Left lung (tissue), 14 donors: ENCODE measurements at places on chromosomes 5 and 9.

GRCh38 chr5:39426051-39426745, 1.4 kb upstream of the DAB2 start:
- no peak for DNase-seq
- no peak overlapping the region for H3K4me3 ChIP-seq
- peak overlapping the region; percentile 90 for H3K27ac ChIP-seq
- no peaks in the 10 kb centered on the region for H3K36me3 ChIP-seq
- peaks cover 37% of the 10 kb centered on the region for H3K4me1 ChIP-seq

GRCh38 chr5:151631941-151632340, 40.8 kb upstream of the FAT2 start:
- no peaks in the 10 kb centered on the region for H3K27me3 ChIP-seq
- no peaks in the 10 kb centered on the region for H3K36me3 ChIP-seq
- DNase-seq, result no peak
- H3K4me3 ChIP-seq, result no peak overlapping the region
- no peaks in the 10 kb centered on the region for H3K4me1 ChIP-seq

- H3K27ac ChIP-seq, result no peak overlapping the region
- H3K27me3 ChIP-seq, result peaks cover 15% of the 10 kb centered on the region
- no peaks in the 10 kb centered on the region for H3K36me3 ChIP-seq
- H3K4me1 ChIP-seq, result peaks cover 4% of the 10 kb centered on the region
- H3K4me3 ChIP-seq, result no peak overlapping the region
These were observed 32.7 kb upstream of the ARAP3 start for GRCh38 chr5:141714542-141715310.

- no peak overlapping the region for H3K27ac ChIP-seq
- no peak for DNase-seq
- H3K4me1 ChIP-seq, result peaks cover 4% of the 10 kb centered on the region
- H3K36me3 ChIP-seq, result no peaks in the 10 kb centered on the region
- H3K4me3 ChIP-seq, result no peak overlapping the region
These were observed 93.3 kb upstream of the MAP1B start for GRCh38 chr5:72013766-72014624.

- no peaks in the 10 kb centered on the region for H3K4me1 ChIP-seq
- DNase-seq, result no peak
- no peaks in the 10 kb centered on the region for H3K27me3 ChIP-seq
- no peak overlapping the region for H3K4me3 ChIP-seq
- no peak overlapping the region for H3K27ac ChIP-seq
- peaks cover 22% of the 10 kb centered on the region for H3K36me3 ChIP-seq
These were observed 15.8 kb downstream of the ERCC8 start for GRCh38 chr5:60929024-60929423.

DNA sequence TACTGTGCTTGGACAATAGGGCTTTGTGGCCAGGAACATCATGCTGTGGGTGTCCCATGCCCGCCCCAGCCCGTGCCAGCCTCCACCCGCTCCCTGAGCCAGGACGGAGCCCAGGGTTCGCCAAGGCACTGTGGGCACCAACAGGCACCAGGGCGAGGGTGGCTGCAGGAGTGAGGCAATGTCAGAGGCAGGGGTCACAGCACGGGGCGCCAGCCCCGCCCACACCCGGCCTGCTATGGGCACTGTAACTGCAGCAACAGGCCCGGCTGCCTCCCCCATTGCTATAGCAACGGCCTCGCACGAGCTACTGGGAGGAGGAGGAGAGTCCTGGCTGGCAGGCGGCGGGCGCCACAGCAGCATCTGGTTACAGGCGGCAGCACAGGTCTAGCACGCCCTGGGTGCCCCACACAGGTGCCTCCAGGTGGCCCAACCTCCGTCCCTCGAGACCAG, 2.5 kb downstream of the ABCA2 start:
- H3K27me3 ChIP-seq, result no peaks in the 10 kb centered on the region
- peaks cover 32% of the 10 kb centered on the region for H3K4me1 ChIP-seq
- H3K27ac ChIP-seq, result no peak overlapping the region
- H3K36me3 ChIP-seq, result no peaks in the 10 kb centered on the region
- H3K4me3 ChIP-seq, result no peak overlapping the region

GRCh38 chr9:133048595-133048994, 13.2 kb upstream of the CEL start:
- no peaks in the 10 kb centered on the region for H3K27me3 ChIP-seq
- H3K27ac ChIP-seq, result no peak overlapping the region
- no peaks in the 10 kb centered on the region for H3K4me1 ChIP-seq
- H3K36me3 ChIP-seq, result peaks cover 99% of the 10 kb centered on the region

DNA sequence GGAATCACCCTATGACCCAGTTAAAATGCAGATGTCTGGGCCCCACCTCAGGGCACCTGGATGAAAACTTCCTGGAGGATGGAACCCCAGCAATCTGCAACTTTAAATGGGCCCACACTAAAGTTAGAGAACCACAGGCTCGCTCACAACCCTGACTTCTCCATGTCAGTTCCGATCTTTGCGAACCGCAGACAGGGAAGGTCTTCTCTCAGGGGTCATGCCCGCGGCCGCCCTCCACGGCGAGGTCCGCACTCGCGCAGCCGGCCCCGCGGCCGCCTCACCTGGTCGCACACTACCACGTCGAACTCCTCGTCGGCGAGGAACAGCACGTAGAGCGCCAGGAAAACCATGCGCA, 499 bp downstream of the ALG2 start:
- H3K36me3 ChIP-seq, result no peaks in the 10 kb centered on the region
- H3K27me3 ChIP-seq, result no peaks in the 10 kb centered on the region
- peak overlapping the region; percentile 98 for H3K4me3 ChIP-seq
- H3K4me1 ChIP-seq, result peaks cover 29% of the 10 kb centered on the region
- no peak for DNase-seq

DNA sequence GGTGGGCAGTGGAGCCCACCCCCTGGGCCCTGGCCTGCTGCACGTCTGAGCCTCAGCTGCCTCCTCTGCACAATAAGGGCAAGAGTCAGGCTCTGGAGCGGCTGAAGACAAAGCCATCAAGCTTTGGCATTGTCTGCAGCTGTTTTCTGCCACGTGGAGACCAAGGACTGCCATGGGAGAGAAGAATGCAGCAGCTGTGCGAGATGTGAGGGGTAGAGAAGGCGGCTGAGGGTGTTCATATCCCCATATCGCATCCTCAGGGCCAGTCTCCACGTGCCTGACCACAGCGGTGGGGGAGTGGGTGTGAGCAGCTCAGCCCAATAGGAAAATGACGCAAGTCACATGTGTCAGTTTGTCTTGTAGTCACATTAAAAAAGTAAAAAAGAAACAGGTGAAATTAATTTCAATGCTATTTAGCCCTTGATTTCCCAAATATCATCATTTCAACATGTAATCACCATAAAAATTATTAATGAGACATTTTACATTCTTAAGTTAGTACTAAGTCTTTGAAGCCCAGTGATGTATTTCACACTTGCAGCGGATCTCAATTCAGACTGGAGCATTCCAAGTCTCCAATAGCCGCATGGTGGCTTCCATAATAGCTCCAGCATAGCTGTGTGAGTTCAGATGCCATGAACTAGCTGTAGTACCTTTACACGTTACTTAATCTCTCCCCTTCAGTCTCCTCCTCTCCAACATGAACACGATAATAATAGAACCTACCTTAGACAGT, 6.6 kb downstream of the C1QTNF2 start:
- no peaks in the 10 kb centered on the region for H3K36me3 ChIP-seq
- H3K27ac ChIP-seq, result no peak overlapping the region
- H3K27me3 ChIP-seq, result no peaks in the 10 kb centered on the region
- no peak for DNase-seq
- no peak overlapping the region for H3K4me3 ChIP-seq

DNA sequence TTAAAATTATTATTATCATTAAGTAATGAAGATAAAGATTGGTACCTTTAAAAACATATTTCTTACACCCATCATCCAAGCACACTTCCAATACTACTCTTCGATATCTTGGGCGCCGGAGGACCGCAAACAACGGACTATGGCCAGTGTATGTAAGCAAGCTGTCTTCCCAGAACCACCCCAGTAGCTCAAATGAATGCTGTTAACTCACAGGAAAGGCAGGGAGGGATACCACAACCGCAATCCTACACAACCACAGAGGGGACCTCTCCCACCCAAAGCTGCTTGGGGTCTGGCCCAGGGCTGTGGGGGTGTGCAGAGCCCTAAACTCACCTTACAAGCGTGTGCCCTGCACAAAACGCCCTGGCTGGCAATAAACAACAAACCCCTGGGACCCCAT, 20.6 kb downstream of the GOLM1 start:
- H3K4me3 ChIP-seq, result no peak overlapping the region
- H3K27ac ChIP-seq, result no peak overlapping the region
- H3K36me3 ChIP-seq, result no peaks in the 10 kb centered on the region
- H3K4me1 ChIP-seq, result no peaks in the 10 kb centered on the region
- no peaks in the 10 kb centered on the region for H3K27me3 ChIP-seq
- no peak for DNase-seq

GRCh38 chr5:133469252-133469651, 143.1 kb downstream of the FSTL4 start:
- no peak overlapping the region for H3K27ac ChIP-seq
- no peaks in the 10 kb centered on the region for H3K4me1 ChIP-seq
- peaks cover 18% of the 10 kb centered on the region for H3K27me3 ChIP-seq
- H3K4me3 ChIP-seq, result no peak overlapping the region
- no peaks in the 10 kb centered on the region for H3K36me3 ChIP-seq

DNA sequence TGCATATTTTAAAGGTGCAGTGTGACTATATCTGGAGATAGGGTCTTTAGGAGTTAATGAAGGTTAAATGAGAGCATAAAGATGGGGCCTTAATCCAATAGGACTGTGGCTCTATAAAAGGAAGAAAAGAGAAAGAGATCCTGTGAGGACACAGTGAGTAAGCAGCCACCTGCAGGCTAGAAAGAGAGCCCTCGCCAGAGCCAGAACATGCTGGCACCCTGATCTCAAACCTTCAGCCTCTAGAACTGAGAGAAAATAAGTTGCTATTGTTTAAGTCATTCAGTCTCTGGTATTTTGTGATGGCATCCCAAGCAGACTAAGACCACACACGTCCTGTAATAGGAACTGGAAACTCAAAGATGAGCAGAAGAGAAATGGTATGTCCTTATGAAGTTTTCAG, 41.0 kb downstream of the RNF180 start:
- no peaks in the 10 kb centered on the region for H3K36me3 ChIP-seq
- H3K27ac ChIP-seq, result no peak overlapping the region
- H3K27me3 ChIP-seq, result no peaks in the 10 kb centered on the region
- no peaks in the 10 kb centered on the region for H3K4me1 ChIP-seq
- DNase-seq, result no peak

- no peaks in the 10 kb centered on the region for H3K4me1 ChIP-seq
- H3K4me3 ChIP-seq, result no peak overlapping the region
- no peaks in the 10 kb centered on the region for H3K36me3 ChIP-seq
- no peak for DNase-seq
These were observed 34.3 kb upstream of the ZNF782 start for GRCh38 chr9:96888591-96888990.

DNA sequence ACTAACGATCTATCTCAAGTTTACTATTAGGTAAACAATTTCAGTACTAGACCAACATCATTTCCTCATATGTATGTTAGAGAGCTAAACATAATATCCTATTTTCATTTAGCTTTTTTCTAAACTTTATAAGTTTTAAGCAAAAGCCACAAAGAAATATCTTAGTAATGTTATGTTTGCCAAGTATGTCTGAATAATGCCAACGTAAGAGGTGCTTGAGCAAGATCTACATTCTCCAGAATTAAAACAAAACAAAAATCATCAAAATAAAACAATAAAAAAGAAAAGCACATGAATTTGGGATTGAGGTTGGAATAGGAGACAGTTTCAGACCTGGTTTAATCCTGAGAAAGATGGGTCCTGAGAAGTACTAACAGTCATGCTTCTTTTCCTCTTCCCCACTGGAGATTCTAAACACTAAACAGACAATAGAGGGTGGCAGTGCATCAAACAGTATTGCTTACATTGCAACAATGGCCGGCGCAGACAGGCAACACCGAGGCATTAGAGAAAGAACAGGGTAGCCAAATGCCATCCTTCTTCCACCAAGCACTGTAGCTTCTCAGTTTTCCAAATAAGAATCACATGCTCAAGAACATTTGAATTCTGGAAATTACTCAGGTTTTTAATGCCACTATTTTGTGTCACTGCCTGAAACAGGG, 33.6 kb downstream of the CSNK1A1 start:
- H3K27ac ChIP-seq, result no peak overlapping the region
- no peaks in the 10 kb centered on the region for H3K27me3 ChIP-seq
- H3K36me3 ChIP-seq, result no peaks in the 10 kb centered on the region
- DNase-seq, result no peak
- H3K4me1 ChIP-seq, result peaks cover 66% of the 10 kb centered on the region

DNA sequence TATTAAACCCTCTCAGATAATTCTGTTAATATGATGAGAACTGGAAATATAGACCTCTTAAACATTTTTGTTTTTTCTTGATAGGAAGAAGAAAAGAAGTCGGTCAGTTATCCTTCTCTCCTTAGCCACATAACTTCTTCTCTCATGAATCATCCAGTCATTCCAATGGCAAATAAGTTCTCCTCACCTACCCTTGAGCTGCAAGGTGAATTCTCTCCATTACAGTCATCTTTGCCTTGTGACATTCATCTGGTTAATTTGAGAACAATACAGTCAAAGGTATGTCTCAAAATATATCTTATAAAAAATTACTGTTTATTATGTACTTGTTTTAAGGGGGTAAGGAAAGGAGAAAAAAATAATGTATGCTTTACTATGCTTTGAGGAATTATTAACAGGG, 165.3 kb downstream of the MAN2A1 start:
- H3K4me1 ChIP-seq, result no peaks in the 10 kb centered on the region
- no peak overlapping the region for H3K27ac ChIP-seq
- no peaks in the 10 kb centered on the region for H3K36me3 ChIP-seq
- no peaks in the 10 kb centered on the region for H3K27me3 ChIP-seq
- no peak for DNase-seq
- no peak overlapping the region for H3K4me3 ChIP-seq

- H3K36me3 ChIP-seq, result no peaks in the 10 kb centered on the region
- no peak overlapping the region for H3K4me3 ChIP-seq
- H3K27me3 ChIP-seq, result no peaks in the 10 kb centered on the region
- no peaks in the 10 kb centered on the region for H3K4me1 ChIP-seq
- H3K27ac ChIP-seq, result no peak overlapping the region
These were observed 84.2 kb upstream of the SEMA6A start for GRCh38 chr5:116658830-116659229.

DNA sequence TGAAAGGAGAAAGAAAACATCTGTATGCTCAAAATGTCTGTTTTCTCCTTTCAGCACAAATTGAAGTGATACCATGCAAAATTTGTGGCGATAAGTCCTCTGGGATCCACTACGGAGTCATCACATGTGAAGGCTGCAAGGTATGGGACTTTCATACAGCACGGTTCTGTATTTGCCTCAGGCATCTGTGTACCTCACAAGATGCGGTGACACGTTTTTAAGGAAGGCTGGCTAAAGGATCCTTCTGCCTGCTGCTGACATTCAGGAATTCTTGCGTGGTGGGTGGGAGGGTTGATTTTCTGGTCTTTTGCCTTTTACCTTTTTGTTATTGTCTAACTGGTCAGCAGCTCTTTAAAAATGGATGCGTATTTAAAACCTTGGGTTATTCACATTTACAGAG, 133.1 kb downstream of the RORB start:
- no peak overlapping the region for H3K4me3 ChIP-seq
- DNase-seq, result no peak
- H3K27me3 ChIP-seq, result no peaks in the 10 kb centered on the region
- no peaks in the 10 kb centered on the region for H3K4me1 ChIP-seq
